ENCODE measurements at places on chromosomes 4 and X.

- DNase-seq = no peak
These were observed 32.3 kb downstream of the ETNPPL start for GRCh38 chr4:108730579-108730978.

GRCh38 chr4:41587286-41587685, 49.3 kb downstream of the LIMCH1 start:
- no peak for DNase-seq

DNA sequence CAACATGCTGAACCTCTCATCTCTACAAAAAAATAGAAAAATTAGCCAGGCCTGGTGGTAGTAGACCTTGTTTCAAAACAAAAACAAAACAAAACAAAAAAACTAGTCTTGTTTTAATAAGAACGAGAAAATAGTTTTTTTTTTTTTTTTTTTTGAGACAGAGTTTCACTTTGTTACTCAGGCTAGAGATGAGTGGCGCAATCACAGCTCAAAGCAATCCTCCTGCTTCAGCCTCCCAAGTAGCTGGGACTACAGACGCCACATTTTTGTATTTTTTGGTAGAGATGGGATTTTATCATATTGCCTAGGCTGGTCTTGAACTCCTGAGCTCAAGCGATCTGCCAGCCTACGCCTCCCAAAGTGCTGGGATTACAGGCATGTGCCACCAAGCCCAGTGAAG, 47.7 kb upstream of the UGDH start:
- no peak for DNase-seq

- DNase-seq = peak; percentile 21
These were observed 23.1 kb downstream of the CORIN start for GRCh38 chr4:47814618-47815295.

- no peak for DNase-seq
These were observed 93.3 kb downstream of the NAA11 start for GRCh38 chr4:79232540-79232939.

- no peak for DNase-seq
These were observed 410.3 kb downstream of the CCSER1 start for GRCh38 chr4:90537491-90537890.

- DNase-seq = no peak
These were observed 23.0 kb upstream of the CCDC149 start for GRCh38 chr4:24935856-24936255.

- no peak for DNase-seq
These were observed 47.6 kb upstream of the PRSS12 start for GRCh38 chr4:118400356-118400755.

- DNase-seq = no peak
These were observed 560.8 kb upstream of the ATOH1 start for GRCh38 chr4:93267747-93268146.

GRCh38 chrX:149881081-149881711, at the start of gene MAGEA8:
Gene MAGEA8, plus strand, starts transcription at chrX:149881183. Its CDS starts 3,090 bp downstream, at chrX:149884273.
- no peak for DNase-seq

- DNase-seq = peak; percentile 7
These were observed 2585.3 kb downstream of the ARAP2 start for GRCh38 chr4:33658971-33659370.

DNA sequence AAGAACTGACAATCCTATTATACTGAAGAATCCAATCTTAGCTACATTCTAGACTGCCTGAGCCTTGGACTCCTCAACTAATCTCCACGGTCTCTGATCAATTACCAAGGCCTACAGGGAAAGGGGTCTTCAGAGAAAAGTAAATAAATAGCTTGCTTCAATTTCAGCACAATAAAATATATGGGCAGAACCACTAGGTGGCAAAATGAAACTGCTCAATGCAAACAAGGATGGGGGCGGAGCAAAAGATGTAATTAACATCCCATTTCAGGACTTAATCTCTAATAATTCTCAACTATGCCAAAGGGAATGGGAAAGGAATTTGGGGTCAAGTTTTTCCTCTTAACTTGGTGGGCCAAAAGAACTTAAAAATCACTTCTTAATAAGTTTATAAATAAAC, 78.4 kb upstream of the MAP3K15 start:
- DNase-seq = peak; percentile 48

DNA sequence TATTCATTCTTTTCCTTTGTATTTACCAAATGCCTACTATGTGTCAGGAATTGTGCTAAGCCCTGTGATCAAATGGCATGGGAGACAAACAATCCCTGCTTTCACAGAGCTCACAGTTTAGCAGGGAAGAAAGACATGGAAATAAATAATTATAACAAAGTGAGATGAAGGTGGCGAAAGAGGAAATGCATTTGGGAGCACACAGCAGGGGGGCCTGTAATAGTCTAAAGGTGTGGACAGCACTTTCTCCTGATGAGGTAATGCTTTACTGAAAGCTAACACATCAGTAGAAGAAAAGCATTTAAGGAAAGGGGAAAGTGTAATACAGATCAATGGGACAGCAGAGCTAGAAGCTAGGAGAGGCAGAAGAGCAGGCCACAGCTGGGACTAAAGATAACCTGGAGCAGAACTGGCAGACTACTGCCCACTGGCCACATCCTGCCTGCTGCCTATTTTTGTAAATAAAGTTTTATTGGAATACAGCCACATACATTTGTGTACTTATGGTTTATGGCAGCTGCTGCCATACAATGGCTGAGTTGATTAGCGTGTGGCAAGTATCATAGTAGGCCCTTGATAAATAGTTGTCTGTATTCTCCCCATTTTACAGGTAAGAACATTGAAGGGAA, 67.1 kb upstream of the TAPT1 start:
- DNase-seq = no peak

DNA sequence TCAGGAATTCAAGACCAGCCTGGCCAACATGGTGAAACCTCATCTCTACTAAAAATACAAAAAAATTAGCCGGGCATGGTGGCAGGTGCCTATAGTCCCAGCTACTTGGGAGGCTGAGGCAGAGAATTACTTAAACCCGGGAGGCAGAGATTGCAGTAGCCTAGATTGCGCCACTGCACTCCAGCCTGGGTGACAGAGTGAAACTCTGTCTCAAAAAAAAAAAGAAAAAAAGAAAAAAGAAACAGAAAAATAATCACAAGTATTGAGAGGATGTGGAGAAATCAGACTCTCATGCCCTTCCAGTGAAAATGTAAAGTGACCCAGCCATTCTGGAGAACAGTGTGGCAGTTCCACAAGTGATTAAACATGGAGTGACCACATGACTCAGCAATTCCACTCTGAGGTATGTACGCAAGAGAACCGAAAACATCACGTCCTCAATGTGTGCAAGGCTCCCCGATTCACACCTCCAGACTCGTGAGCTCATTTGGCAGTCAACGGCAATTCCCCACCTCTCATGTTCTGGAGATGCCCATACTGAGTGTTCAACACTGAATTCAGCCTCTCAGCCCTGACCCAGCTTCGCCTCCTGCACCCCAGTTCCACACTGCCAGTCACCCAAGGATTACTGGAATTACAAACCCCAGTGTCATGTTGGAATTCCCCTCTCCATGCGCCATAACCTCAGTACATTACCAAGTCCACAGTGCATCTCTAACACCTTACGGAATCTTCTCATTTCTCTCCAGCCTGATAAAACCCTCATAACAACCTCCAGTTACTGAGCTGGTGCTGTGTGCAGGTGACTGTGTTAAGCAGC, 21.1 kb downstream of the ACOX3 start:
- DNase-seq = no peak

GRCh38 chrX:134603806-134604700, 54.2 kb downstream of the PLAC1 start:
- DNase-seq = no peak

DNA sequence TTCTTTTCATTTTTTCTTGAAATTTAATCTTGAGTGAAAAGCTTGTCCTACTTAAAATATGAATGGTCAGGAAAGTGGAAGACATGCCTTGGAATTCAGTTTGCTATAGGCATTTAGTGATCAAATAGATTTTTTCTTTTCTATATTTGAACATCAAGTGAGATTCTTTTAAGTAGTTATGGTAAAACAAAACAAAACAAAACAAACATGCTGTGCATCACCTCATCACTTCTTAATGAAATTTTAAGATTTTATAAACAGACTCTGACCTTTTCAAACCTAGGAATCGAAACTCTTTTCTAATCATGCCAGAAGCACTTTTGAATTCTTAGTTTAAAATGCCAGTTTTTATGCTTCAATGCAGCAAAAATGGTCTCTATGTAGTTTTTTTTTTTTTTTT, 62.8 kb downstream of the CNKSR2 start:
- no peak for DNase-seq

- no peak for DNase-seq
These were observed 110.5 kb downstream of the ANXA3 start for GRCh38 chr4:78661921-78662521.

GRCh38 chr4:23368081-23368697, 521.7 kb downstream of the PPARGC1A start:
- DNase-seq = no peak

- DNase-seq = peak; percentile 5
These were observed 722 bp downstream of the SLC10A7 start for GRCh38 chr4:146520896-146521540.

DNA sequence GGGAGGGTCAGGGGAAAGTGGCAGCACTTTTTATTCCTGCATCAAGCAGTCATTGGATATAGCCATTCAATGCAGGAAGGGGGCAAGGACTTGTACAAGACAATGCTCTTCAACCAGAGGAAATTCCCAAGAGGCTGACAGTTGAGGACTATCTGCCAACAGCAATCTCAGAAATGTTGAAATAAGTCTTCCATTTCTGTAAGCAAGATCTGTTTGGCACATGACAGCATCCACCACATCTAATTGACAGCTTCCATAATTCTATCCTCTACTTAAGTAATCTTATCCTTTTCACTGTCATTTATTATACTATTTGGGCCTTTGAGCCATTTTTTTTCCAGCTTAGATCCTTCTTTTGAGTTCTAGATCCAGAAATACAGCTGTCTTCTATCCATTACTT, 110.7 kb downstream of the CFAP299 start:
- DNase-seq = no peak

DNA sequence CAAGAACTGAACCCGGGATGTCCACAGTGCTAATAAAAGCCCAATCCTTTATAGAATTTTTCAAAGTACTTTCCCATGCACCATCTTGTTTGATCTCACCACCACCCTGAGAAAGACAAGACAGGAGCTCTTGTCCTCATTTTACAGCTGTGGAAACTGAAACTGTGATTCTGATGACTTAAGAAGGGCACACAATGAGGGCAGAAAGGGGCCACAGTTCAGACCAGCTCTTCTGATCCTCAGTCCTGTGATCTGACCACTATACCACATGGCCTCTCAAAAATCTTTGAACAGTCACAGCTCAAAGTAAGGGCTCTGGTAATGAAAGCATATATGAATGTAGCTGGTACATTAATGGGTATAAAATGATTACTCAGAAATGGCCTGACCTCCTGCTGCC, 127.3 kb upstream of the CPEB2 start:
- DNase-seq = no peak

DNA sequence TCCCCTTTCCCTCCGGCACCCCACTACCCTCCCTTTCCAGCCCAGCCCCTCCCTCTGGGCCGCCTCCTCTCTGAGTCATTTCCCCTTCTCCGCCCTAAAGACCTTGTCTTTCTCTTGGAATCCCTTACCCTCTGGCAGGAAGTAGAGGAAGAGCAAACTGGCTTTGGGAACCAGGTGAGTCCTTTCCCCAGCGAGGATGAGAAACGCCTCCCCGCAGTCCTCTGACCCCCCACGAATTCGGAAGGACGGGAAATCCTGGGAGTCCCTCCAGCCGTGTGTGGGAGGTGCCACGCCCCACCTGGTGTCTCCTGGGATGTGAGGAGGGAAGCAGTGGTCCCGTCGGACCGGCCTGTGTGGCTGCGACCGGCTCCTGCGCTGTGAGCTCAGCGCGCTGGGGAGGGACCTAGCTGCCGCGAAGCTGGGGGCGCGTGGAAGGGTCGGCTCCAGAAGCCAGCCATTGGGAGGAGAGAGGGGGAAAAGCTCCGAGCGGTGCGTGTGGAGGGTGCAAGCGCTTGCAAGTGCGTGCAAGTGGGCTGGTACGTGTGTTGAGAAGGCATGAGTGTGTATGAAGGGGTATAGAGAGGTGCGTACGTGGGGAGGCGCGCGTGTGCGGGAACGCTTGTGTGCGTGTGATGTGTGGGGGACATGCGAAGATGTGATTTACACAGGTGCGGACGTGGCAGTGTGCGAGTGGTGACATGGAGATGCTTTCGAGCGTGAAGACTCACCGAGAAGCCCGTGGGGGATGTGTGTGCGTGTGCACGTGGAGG, 46.3 kb downstream of the TEX13B start:
- no peak for DNase-seq

DNA sequence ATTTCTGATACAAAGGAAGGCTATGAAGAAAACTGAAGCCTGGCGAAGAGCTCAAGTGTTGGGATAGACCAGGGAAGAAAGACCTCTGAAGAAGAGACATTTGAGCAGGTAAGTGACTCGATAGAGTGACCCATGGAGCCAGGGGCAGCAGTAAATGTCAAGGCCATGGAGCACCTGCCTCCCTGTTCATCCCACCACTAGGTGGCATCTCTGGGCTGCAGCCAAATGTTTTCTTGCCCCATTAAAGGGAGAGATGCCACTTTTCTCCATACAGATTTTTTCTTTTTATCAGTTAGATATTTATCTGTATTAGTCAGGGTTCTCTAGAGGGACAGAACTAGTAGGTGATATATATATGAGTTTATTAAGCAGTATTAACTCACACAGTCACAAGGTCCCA, 4.9 kb upstream of the ZNF81 start:
- DNase-seq = no peak

DNA sequence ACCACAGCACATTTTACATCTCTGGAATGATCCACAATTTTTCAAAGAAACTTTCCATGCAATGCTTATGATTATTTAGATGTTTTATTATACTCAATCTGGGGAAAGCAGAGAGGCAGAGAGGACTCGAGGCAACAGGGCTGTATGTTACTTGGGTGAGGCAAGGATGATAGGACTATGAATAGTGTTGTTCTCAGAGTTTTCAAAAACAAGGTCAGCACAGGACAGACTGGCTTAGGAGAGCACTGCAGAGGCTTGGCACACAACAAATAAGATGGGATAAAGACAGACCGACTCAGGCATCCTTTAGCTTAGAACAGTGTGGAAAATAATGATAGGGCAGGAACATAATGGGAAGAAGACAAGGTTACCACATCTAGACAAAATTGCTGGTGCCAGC, 65.4 kb downstream of the TMEM150C start:
- no peak for DNase-seq

- no peak for DNase-seq
These were observed 542.4 kb upstream of the DIPK2B start for GRCh38 chrX:45743081-45743533.

DNA sequence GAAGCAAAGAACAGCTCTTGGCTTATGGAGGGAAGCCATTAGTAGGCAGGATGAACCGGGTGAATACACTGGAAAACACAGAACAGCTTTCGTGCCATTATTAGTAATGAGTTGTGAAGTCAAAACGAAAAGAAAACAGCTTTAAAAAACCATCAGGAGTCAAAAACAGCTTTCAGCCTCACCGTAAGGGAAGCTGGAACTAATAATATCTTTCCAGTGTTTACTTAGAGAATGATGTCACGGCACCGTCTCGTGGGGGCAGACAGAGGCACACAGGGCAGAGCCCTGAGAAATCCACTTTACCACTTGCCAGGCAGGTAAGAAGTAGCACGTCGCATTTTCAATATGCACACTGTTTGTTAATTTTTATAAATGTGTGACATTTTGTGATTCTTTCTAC, 37.9 kb upstream of the HMX1 start:
- DNase-seq = no peak

Data from hippocampal formation (tissue), 2 donors.